Stimulated activated CD8-positive, alpha-beta memory T cell treated with anti-CD3 and anti-CD28 coated beads, Interleukin-7, amount 100 ng/mL, for 1 hour (primary cell): ENCODE measurements at places on chromosomes 16 and 17.

GRCh38 chr16:49505556-49505955 lies 132.0 kb downstream of the C16orf78 start:
- DNase-seq: no peak

DNA sequence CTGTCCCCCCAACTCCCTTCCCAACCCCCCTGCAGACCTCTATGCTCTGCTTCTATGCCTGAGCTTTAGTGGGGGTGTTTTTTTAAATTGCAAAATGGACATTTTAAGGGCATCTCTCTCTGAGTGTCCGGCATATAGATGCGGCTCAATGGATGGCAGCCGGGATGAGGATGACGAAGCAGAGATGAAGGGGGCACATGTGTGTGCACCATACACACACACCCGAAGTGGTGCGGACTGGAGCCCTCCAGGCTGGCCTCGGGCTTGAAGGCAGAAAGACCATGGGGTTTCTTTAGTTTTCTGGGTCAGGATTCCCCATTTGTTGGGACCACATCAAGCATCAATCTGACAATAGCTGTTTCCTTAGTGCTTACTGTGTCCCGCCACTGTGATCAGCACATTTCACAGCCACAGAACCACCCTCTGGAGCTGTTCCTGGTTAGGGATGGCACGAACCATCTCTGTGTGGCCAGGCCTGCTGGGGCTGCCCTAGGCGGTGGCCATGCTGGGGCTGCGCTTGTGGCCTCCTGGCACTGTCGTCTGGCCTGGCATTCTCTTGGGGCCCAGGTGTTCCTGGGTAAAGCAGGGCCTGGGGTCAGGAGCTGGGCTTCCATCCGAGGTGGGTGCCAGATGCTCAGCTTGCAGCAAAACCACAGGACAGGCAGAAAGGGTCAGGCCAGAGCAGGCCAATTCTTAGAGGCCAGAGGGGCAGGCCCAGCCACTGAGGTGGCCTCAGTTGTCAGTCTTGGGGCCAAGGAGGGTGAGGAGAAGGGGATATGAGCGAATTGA lies 49.9 kb downstream of the NT5M start:
- no peak for DNase-seq

DNA sequence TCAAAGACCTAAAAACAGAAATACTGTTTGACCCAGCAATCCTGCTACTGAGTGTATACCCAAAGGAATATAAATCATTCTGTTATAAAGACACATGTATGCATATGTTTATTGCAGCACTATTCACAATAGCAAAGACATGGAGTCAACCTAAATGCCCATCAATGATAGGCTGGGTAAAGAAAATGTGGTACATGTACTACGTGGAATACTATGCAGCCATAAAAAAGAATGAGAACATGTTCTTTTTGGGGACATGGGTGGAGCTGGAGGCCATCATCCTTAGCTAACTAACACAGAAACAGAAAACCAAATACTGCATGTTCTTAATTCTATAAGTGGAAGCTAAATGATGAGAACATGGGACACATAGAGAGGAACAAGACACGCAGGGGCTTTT lies 155.2 kb upstream of the KCNJ16 start:
- no peak for DNase-seq

GRCh38 chr16:29999605-30000004 lies 3.6 kb downstream of the INO80E start:
- no peak for DNase-seq

DNA sequence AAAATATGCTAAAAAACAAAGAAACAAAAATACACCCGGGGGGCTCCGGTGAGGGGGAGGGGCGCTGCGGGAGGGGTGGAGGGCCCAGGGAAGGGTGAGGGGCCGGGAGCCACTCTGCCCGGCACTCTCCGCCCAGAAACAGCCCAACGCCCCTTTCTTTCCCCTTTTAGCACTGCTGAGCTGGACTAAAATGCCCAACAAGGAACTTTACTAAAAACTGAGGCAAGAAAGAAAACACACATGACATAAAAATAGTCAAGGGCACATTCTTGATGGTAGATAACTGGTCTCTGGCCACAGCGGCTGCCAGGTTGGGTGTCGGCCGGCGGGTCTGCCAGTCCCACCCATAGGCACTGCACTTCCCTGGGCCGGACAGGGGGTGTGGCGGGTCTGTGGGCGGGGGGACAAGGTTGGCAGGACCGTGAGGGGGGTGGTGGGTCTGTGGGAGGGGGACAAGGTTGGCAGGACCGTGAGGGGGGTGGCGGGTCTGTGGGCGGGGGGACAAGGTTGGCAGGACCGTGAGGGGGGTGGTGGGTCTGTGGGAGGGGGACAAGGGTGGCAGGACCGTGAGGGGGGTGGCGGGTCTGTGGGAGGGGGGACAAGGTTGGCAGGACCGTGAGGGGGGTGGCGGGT lies 20.9 kb downstream of the METRNL start:
- DNase-seq: no peak

DNA sequence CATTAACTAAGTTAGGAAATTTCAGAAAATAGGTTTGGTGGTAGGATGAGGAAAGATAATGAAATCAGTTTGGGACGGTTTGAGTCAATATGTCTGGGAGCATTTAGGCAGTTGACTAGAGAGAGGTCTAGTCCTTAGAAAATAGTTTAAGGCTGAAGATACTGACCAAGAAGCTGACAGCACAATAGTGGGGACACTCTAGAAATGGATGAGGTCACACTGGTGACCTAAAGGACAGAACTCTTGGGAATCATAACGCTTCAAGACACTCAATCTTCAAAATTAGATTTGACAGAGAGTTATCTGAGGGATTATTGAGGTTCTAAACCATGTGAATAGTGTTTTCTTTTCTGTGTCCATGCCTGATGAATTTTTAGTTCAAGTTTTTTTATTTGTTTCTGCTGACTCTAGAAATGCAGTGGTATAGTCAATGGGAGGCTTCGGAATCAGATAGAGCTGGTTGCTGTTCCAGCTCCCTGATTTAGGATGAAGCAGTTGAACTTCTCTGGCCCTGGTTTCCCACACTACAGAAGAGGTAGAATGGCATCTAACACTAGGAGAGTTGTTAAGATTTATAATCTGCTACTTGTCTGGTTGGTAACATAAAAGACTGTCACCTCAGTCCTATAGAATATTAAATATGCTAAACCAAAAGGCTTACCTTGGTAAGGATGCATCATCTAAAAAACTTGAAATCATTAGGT lies 29.7 kb downstream of the MMD start:
- no peak for DNase-seq
